GM19239 (cell line): ENCODE measurements at places on chromosomes 5 and 9.

DNA sequence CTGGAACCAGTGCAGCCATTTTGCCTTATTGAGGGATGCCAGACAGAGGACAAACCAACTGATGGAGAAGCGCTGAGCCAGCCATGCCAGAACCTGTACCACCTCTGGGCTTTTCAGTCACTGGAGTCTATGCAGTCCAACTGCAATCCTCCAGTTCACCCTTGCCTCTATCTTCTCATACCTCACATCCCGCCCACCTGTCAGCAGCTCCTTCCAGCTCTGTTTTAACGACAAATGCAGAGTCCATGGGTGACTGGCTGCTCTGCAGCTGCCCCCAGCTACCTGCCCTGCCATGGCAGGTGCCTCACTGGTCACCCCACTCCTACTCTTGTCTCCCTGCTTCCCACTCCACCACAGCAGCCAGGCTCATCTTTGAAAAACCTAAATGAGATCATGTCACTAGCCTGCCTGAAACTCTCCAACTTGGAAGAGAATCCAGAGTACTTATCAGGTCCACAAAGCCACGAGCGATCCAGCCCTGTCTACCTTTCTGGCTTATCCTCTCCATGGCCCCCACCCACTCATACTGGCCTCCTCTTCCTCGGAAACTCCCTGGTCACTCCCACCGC, 14.0 kb upstream of the ACSL6 start:
- no peak for DNase-seq

DNA sequence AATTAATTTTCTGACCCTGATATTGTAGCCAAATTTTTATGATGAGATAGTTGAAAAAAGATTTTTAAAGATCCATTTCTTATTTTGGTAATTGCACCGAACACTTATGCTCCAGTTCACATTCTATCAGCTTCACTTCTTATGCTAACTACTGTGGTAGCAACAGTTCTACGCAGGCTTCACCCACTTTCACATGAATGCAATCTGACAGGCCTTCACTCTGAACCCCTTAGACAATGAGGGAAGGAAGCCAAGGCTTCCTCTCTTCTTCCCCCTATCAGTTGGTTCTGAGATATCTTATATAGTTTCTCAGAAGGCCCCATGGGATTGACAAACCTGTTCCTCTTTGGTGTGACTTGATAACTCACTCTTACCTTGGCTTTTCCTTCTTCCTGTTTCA, 185.8 kb downstream of the CETN3 start:
- no peak for DNase-seq

- no peak for DNase-seq
Observed at GRCh38 chr5:121915765-121916164, 46.0 kb upstream of the SRFBP1 start.

- no peak for DNase-seq
Observed at GRCh38 chr9:113991714-113992113, 86.4 kb downstream of the AMBP start.

DNA sequence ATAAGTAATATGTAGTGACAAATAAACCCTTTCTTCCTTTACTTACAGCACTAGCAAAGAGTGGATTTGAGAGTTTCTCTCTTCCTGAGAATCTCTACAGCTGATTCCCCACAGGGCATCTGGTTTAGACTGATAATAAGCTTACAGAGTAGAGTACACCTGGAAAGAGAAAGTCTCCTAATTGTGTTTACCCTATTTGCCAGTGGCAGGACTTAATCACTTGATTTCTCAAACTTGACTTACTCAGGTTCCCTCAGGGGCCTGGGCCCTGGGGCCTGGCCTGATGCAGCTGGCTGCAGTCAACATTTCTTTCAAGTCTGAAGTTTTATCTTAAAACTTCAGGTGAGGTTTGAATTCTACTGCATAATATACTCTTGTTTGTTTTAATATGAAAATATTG, 38.0 kb upstream of the UBTD2 start:
- no peak for DNase-seq

GRCh38 chr9:128091144-128091543, 23.1 kb downstream of the SLC25A25 start:
- DNase-seq, result no peak

DNA sequence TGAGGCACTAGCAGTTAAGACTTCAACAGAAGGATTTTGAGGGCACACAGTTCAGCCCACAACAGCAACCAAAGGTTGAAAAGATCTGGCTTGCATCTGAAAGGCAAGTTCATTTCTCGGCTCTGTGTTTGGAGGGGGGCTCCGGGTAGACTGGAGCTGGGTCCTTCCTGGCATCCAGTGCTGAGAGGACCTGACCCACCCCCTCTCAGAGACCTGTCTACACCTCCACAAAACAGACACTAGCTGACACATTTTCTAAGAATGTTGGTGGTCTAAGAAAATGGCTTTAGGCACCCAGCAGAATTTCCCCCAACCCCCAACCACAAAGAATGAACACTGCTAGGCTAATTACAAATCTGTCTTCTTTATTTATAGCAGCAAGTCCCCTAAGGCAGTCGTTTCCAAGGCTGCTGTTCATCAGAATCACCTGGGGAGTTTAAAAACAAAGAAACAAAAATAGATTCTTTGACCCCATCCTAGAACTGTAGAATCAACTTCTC, 6.2 kb upstream of the PTCH1 start:
- no peak for DNase-seq

- no peak for DNase-seq
Observed at GRCh38 chr5:74394528-74394915, 246.0 kb downstream of the ENC1 start.

DNA sequence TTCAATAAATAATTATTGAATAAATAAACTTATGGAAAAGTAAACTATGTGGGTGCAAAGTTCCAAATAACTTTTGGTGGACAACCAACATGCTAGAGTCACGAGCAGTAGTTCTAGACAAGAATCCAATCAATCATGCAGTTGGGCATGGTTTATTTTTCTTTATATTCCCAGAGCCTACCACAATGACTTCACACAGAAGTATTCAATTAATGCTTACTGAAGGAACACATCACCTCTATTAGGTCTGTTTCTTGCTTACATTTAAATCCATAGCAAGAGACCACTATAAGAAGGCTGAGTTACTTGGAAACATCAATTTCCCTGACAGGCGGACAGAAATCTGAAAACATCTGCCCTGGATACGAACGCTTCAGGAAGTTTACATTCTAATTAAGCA, 214.2 kb downstream of the TMEM232 start:
- no peak for DNase-seq

DNA sequence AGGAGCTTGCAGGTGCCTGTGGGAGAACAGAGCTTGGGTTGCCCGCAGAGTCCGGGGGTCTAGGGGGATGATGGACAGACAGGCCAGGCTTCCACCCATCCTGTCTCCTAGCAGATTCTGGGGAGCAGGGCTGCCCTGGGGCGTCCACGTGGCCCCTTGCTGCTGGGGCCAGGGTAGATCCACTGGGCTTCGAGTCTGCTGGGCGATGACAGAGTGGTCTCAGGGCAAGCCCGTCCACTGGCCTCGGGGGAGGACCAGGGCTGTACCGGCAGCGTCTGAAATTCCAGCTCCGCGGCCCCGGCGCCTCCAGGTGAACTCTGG, 124.2 kb upstream of the IRX4 start:
- no peak for DNase-seq

- peak; percentile 28 for DNase-seq
Observed at GRCh38 chr9:14313951-14314423, at the start of gene NFIB. TSS of gene NFIB (minus strand) at chr9:14314141. CDS start at chr9:14313511, 630 bp downstream.

- DNase-seq, result no peak
Observed at GRCh38 chr9:96078897-96079490, 203.5 kb downstream of the ERCC6L2 start.

- peak; percentile 20 for DNase-seq
Observed at GRCh38 chr9:79623799-79624721, 52.3 kb downstream of the TLE4 start.

GRCh38 chr5:9538504-9538903, 7.4 kb downstream of the SEMA5A start:
- no peak for DNase-seq

- no peak for DNase-seq
Observed at GRCh38 chr9:95910023-95910707, 34.7 kb downstream of the ERCC6L2 start.

GRCh38 chr9:110877374-110877773, 160.9 kb downstream of the LPAR1 start:
- DNase-seq, result no peak

- no peak for DNase-seq
Observed at GRCh38 chr5:961002-961710, 47.4 kb upstream of the NKD2 start.

GRCh38 chr9:4106760-4107143, 193.1 kb downstream of the GLIS3 start:
- no peak for DNase-seq

DNA sequence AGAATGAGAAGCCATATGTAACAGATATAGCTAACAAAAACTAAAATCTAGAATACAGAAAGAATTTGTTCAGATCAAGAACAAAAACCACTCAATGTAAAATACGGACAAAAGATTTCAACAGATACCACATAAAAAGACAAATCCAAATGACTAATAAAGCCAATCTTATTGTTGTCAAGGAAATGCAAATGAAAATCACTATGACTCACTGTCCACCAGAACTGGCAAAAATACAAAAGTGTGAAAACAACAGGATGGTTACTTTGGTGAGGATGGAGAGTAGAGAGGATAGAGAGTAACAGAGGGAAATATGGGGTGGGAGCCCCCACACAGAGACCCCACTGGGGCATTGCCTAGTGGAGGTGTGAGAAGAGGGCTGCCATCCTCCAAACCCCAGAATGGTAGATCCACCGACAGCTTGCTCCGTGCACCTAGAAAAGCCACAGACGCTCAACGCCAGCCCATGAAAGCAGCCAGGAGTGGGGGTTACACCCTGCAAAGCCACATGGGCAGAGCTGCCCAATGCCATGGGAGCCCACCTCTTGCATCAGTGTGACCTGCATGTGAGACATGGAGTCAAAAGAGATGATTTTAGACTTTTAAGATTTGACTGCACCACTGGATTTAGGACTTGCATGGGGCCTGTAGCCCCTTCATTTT, 15.2 kb upstream of the RHOBTB3 start:
- DNase-seq, result no peak

- DNase-seq, result no peak
Observed at GRCh38 chr5:96236051-96236450, 197.0 kb downstream of the PCSK1 start.

DNA sequence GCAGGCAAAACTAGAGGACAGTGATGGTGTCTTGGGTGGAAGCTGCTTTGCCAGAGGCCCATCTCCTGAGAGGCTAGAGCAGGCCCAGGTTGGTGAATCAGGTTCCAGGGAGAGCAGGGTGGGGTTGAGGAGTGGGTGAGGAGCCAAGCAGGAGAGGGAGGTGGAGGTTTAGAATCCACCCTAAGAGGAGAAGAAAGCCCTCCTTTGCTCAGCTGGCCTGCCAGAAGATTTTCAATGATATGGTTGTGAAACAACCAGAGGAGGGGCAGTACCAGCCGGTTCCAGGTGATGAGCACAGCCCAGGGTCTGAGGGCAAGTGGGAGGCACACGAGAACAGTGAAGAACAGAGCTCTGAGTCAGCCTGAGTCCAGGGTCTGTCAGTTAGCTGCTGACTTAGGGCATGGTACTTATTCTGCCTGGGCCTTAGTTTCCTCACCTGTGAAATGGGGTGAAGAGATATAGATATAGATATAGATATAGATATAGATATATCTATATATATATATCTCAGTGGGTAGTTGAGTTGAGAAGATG, 17.8 kb downstream of the PPARGC1B start:
- no peak for DNase-seq

DNA sequence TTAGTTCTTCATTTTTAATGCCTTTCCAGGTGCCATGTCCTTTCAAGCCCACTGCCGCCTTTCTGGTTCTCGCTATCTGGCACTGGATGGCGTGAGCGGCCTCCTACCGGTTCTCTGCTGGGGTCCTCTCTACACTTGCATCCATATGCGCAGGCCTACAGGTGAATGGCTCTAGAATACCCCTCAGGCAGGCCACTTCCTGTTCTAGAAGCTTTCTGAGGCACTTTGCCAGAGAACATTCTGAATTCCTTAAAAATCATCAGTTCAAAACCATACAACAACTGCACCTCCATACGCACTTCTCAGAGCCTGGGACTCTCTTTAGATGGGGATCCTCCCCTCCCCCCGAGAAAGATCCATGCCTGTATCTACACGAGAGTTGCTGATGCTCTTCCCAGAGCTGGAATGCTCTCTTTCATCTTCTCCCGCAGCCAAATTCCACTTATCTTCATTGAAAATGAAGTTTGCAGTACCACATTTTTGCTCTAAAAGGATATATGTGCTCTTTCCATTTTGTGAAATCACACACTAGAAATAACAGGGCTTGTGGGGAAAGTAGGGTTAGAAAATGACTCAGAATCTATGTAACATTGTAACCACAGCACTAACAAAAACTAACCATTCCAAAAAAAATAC, 1.4 kb upstream of the LHFPL2 start:
- no peak for DNase-seq

DNA sequence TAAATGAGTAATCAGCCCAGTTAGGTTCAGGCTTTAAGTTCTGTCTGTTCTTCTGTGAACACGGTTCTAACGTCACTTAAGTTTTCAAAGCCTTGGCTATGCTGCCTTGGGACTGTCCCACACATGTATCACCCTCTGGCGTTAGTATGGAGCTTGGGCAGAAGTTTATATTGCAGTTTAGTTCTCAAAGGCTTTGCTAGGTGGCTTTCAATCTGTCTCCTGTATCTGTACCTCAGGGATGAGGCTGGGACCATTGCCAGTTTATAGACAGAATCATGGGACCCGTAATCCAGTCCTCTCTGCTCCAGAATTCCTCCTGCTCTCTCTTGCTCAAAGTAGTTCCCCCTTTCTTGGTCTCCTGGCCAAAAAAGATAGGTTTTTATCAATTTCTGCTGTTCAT, 12.1 kb downstream of the C9orf40 start:
- no peak for DNase-seq

DNA sequence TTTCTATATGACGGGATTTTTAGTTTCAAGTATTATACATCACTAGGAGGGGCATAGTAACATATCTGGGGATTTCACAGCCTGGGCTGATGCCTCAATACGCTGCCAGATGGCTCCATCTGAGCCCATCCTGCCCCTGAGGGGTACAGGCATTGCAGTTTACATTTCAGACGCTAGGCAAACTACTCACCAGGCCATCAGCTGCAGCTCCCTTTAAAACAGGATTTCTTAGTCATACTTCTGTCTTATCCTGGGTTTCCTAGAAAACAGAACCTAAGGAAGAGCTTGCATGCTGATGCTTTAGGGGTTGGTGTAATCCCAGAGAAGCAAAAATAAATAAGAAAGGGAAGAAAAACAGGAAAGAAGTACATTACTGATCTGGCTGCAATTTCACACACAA, 372.8 kb upstream of the PIK3R1 start:
- DNase-seq, result no peak

GRCh38 chr5:10607023-10607665, 43.3 kb downstream of the ANKRD33B start:
- no peak for DNase-seq

- DNase-seq, result no peak
Observed at GRCh38 chr5:124399426-124399961, 346.9 kb downstream of the ZNF608 start.
